ENCODE measurements at places on chromosomes 5 and 9.

DNA sequence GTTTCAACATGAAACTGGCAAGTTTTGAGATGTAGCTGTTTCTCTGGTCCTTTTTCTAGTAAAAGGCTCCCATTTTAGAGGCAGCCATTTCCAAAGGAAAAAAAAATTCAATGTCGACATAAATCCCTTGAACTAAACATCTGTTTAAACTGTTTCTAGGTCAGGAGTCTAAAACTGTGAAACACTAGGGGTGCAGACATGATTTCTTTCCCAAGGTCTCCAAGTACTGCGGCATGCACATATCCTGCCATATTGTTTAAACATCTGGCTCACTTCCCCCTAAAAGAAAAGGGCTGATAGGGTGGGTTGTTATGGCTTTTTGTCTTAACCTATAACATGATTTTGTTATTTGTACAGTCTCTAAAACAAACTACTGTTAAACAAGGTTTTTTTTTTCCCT, 51.1 kb downstream of the NFIB start:
- no peak for DNase-seq

DNA sequence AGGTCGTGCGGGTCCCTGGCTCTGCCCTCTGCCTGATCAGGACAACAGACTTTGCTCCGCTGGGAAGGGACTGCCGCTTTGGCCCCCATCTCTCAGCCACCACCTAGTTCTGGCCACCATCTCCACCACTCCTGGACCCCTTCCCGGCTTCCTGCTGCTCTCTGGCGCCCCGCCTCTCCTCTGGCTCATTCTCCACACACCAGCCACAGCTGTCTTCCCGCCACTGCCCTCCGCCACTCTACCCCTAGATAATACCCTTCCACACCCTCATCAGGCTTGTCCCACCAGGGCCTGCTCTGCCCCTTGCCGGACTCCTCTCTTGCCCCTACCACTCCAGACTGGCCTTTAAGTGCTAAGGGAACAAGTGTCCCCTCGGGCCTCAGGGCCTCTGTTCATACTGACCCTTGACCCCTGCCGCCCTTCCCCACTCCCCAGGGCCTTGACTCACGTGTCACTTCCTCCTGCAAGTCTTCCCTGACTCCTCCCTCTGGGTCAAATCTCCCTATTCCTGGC, 3.0 kb upstream of the CDX1 start:
- DNase-seq, result no peak

DNA sequence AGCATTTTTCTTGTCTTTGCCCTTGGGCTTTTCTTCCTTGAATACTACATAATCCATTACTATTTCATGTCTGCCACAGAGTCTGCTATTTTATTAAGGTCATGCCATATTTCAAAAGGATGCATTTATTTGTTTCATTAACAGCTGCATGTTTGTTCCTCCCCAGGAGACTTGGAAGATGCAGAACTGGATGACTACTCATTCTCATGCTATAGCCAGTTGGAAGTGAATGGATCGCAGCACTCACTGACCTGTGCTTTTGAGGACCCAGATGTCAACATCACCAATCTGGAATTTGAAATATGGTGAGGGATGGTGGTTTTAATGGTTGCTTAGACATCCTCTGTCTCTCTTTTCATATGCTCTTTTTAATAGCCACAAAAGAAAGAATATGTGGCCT, 4.0 kb downstream of the IL7R start:
- DNase-seq, result no peak

DNA sequence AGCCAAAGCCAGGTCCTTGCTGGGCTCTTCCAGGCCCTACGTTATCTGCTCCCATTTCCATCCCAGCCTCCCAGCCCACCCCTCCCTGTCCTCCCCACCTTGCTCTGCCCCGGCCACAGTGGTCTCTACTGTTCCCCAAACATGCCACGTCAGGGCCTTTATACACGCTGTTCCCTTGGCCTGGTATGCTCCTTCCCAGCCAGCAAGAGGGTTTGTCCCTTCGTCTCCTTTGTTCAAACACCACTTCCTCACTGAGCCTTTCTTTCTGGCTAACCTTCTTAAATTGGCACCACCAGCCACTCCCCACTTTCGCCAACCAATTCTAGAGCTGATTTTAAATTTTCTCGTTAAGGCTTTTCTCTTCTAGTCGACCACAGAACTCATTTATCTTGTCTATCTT, 9.8 kb downstream of the SH2D3C start:
- DNase-seq, result no peak

DNA sequence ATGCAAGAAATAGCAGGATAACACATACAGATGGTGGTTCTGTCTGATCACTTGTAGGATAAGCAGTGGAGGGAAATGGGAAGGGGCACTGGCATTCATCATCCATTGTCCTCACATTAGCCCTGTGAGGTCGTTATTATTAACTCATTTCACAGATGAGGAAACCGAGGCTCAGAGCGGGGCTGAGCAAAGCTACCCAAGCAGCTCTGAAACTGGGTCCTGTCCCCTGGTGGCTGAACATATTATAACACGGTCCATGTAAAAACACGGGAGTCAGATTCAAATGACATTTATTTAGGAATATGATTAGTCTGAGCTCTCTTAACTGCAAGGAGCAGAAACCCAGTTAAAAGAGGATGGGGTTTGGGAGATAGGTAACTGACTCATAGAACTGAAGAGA, 43.1 kb downstream of the HRH2 start:
- DNase-seq, result no peak

GRCh38 chr5:83991566-83992224, 271.0 kb upstream of the HAPLN1 start:
- no peak for DNase-seq

- DNase-seq, result no peak
These were observed 271.1 kb downstream of the NDUFS4 start for GRCh38 chr5:53831496-53831895.

DNA sequence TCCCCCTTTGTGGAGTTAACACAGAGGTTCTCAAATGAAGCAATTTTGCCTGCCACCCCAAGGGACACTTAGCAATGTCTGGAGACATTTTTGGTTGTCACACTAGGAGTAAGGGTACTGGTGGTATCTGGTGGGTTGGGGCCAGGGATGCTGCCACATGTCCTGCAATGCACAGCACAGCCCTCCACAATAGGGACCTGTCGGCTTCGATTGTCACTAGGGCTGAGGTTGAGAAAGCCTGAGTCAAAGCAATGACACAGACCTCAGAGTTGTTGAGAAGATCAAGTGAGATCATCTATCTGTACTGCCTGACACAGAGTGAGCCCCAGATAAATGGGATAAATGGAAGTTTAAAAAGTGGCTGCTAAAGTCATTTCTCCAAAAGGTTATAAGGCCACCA, 249.2 kb upstream of the KLF4 start:
- DNase-seq, result no peak

- DNase-seq, result no peak
These were observed 69.3 kb downstream of the MLLT3 start for GRCh38 chr9:20552874-20553557.

DNA sequence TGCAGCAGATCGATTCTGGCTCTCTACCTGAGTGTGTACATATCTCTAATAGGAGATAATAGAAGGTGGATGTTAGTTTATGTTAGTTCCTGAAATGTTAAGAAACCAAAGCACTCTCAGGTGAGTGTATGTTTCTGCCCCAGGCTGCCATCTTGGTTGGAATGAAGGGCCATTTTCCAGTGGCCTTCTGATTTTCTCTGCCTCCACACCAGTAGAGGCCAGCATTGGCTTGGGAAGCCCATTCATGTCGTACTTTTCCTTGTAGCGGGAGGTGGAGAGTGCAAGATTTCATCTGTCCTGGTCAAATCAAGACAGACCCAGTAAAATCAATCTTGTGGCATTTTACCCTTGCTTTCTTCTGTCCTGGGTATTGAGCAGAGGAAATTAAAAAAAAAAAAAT, 91.0 kb downstream of the GAS1 start:
- no peak for DNase-seq

GRCh38 chr9:84294241-84294950, 46.2 kb downstream of the SLC28A3 start:
- no peak for DNase-seq

- DNase-seq, result no peak
These were observed 133.4 kb upstream of the OTULINL start for GRCh38 chr5:14447958-14448911.

DNA sequence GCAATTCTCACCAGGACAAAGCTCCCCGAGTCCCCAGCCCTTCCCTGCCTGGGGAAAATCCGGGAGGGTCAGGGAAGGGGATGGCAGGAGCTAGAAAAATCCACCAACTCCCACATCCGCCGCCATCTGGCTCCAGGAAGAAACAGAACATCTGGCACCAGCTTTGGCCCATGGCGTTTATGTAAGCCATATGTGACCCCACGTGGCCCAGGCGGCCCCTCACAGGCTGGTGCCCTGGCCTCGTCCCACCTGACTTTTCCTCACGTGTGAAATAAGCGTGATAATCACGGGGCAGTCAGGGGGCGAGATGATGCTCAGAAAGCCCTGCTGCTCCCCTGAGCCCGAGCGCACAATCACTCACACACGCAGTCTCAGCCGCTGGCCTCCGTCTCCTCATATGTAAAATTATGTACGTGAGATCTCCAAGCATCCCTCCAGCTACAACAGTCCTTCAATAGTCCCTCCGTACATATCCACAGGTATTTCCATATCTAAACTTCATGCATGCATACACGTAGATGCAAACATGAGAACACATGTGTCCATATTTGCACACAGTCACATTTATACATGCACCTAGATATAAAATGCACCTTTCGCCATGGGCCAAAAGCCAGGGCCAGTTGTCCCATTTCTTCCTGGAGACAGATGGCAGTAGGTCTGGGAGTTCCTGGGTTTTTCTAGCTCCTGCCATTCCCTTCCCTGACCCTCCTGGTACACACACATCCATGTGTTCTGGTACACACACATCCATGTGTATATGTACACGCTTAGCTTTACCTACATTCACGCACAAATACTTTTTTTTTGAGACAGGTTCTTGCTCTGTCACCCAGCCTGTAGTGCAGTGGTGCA, 28.9 kb downstream of the PLPP7 start:
- DNase-seq, result no peak

DNA sequence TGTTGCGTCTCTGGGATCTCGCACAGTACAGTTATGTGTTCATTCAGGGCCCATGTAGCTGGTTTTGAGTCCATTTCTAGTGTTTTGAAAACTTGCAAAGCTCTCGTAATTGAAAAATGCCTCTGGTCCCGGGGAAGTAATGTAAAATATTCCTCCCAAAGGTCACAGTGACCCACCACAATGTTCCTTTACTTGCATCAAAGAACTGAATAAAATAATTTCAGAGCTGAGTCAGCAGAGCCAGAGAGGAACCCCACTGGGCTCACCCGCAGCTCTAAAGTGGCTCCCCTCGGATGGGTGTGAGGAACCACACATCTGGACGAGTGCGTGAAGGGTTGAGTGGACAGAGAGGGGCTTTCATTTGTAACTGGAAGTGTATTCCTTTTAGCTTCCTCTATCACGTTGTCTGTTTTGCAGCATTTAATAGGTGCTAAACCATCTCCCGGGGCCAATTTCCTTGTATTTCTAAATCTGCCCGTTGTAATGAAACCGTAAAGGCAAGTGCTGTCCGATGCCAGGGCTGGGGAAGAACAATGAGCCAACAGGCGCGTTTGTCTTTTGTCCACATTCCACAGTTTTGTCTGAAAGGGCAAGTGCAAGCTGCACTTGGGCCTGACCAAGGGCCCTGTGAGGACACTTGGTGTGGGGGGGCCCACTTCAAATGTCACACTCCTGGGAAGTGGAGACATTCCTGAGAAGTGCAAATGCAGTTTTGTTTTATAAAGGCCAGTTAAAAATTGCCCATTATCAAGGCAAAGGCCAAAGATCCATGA, 29.9 kb downstream of the COL5A1 start:
- DNase-seq, result no peak

- DNase-seq, result no peak
These were observed 14.2 kb downstream of the PTPN3 start for GRCh38 chr9:109483744-109484429.

- no peak for DNase-seq
These were observed 97.8 kb downstream of the MRPL36 start for GRCh38 chr5:1701884-1702283.

DNA sequence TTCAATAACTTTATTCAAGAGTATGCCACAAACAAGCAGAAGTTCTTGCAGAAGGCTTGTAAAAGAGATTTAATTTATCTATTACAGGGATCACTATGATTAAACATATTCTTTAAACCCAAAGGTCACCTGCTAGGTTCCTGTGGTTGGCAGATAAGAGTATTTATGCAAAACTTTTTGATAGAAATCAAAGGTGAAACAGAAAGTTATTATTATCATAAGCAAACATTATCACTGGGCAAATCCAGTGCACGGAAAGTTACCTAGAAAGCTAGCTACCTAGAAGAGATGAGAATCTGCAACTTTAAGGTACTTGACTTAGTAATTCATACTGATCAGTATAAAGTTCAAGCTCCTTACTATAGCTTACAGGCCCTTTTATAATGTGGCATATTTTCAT, 3.2 kb downstream of the STARD4 start:
- DNase-seq, result no peak

DNA sequence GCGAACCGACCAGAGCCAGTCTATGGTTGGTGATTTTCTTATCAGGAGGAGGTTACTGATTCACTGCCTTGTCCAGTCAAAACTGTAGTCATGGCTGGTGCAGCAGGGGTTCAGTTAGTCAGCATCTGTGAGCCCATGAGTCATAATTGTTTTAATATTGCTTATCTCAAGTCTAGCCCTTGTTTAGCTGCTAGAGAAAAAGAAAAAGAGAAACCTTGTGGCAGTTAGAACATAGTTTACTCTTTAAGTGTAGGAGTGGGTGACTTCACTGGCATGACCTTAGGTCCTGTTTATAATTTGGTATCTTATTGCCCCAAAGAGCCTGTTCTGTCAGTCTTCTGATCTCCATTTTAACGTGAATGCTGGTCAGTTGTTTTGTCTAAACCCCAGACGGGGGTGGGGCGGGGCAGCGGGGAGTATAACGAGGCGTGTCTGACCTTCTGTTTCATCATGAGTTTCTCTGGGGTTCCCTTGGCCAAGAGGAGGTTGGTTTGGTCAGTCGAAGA, 76.9 kb upstream of the NFIL3 start:
- DNase-seq, result peak; percentile 39

- no peak for DNase-seq
These were observed 3.1 kb downstream of the PTCH1 start for GRCh38 chr9:95513711-95514110.

DNA sequence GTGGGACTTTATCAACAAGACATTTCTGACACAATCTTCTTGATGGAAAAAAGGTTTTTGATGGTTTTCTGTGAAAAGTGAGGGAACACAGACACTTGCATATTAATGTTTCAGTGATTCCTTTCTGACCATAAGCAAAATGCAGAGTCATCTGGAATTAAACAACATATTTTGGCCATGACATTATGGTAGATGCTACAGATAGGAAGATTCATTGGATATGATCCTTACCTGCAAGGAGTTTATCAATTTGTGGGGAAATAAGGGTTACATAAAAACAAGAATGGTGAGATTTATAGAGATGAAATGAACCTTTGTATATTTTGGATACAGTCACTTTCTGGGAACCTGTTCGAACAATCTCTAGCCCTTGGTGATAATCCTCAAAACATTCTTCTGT, 155.3 kb upstream of the GNA14 start:
- DNase-seq, result no peak

Measured in activated CD4-positive, alpha-beta T cell treated with anti-CD3 and anti-CD28 coated beads for 48 hours (primary cell).